Central memory CD4-positive, alpha-beta T cell (primary cell): ENCODE measurements at places on chromosomes 11 and 22.
A peak's percentile ranks its signal among the peaks of the same experiment; 100 is the strongest.

DNA sequence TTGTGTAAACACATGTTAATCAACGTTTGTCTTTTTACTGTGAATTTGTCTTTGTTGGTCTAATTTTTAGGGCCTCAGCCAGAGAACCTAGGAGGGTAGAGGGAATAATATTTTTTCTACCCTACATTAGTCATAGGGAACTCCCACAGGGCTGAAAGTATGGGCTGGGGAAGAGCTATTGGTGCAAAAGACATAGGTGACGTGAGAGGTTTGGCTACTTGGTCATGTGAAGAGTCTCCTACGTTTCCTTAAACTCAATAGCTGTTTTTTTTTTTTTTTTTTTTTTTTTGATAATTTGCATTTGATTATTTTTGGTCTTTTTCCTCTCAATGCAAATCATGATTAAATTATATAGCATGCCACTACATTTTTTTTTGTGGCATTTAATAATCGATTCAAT lies 15.9 kb upstream of the MMP7 start:
- no peak for DNase-seq

DNA sequence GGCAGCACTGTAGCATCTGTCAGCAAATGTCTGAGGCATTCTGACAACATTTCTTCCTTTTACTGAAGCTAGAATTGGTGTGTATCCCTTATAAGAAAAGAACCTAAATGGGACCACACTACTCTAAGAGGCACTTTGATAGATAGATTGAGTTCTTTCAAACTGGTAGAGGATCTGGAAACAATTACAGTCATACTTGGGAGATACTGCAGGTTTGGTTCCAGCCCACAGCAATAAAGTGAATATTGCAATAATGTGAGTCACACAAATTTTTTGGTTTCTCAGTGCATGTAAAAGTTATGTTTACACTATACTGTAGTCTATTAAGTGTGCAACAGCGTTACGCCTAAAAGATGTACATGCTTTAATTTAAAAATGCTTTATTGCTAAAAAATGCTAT lies 96.9 kb downstream of the SBF2 start:
- DNase-seq, result no peak

DNA sequence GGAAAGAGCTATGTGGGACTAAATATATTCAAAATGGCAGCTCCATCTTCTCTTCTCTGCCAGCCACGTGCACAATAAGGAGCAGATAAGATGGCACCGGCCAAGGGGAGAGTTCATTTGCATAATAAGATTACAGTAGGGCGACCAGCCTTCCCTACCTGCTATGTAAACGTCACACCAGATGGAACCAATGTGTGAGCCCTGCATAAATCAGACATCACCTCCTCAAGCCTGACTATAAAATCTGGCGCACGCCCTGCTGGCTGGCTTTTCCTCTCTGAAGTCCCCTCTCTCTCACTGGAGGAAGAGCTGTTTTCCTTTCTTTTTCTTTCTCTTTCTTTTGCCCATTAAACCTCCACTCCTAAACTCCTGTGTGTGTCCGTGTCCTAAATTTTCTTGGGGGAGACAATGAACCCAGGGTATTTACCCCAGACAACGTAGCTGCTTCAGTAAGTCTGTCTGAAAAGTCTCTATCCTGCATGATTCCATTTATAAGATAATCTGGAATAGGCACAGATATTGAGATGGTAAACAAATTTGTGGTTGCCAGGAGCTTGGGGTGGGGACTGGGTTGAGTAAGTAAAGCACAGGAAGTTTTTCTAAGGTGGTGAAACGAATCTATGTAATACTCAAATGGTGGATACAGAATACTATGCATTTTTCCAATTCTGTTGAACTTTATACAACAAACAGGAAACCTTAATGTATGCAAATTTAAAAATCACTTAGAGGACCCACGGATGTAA lies 670.0 kb upstream of the KIRREL3 start:
- no peak for DNase-seq

DNA sequence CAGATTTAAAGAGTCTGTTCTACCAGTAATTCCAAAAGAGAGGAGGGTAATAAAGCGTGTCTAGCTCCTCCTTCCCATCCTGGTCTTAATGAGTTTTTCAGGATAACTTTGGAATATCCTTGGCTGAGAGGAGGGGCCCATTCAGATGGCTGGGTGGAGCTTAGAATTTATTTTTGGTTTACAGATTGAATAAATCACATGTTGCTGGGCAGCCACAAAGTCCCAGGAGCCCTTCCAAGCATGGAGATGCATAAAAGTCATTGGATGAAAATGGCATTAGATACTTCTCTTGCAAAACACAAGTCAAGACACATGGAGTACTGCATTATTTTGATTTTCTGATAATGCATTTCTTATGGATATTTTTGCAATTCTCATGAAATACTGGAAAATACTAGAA lies 139.0 kb downstream of the TRPC6 start:
- no peak for DNase-seq

DNA sequence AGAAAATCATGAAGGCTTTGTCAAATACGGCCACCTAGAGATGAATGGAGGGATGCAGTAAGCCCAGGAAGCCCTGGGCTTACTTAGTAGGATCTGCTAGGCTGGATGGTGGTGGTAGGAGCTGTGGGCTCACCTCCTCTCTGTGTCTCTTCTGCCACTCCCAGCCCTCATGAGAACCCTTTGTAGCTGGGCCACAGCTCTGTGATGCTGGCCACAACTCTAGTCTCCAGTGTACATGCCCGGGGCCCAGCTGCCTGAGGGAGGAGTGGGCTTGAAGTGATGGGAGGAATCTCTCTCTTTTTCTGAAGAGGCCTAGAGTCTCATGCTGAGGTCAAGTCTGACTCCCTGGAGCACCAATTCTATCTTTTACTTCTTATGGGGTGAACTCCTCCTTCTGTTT lies 32.4 kb upstream of the SYT13 start:
- DNase-seq, result no peak

- DNase-seq, result no peak
Measured at GRCh38 chr11:115501893-115502589, 2.2 kb downstream of the CADM1 start.

DNA sequence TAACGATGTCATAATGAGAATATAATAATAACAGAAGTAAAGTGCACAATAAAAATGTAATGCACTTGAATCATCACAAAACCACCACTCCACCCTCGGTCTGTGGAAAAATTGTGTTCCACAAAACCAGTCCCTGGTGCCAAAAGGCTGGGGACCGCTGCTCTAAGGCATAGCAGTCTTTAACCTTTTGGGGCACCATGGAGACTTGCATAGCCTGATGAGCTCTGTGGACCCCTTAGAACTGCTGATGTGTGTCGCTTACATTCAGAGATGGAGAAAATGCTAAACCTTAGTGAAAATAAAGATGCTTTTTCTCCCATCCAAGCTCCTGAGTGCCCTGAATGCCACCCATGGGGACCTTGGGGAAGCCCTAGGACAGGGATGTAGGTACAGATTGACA lies 87.6 kb upstream of the SEPTIN5 start:
- no peak for DNase-seq

- no peak for DNase-seq
Measured at GRCh38 chr11:32729976-32730375, 64.5 kb downstream of the CCDC73 start.

- no peak for DNase-seq
Measured at GRCh38 chr11:94117197-94117574, 11.5 kb upstream of the PANX1 start.

GRCh38 chr22:31821572-31821971 lies 67.8 kb downstream of the DEPDC5 start:
- DNase-seq, result no peak

- no peak for DNase-seq
Measured at GRCh38 chr11:113562981-113563461, 87.8 kb upstream of the DRD2 start.

DNA sequence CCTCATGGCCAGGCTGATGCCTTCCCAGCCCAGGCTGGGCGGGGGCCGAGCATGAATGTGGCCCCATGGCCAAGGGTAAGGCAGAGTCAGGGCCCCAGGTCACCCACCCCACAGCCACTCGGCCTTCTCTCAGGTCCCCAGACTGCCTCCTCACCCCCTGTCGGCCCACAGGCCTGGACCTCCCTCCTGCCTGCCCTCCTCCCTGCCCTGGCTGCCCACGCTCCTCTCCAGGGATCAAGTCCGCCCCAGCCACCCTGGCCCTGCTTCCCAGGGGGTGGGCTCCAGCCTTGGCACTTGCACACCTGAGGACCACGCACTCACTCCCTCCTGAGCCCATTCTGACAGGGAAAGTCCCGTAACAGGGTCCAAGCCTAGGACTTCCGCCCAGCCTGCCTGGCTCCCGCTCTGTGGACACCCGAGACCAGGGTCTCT lies 37.8 kb upstream of the TH start:
- DNase-seq, result no peak

DNA sequence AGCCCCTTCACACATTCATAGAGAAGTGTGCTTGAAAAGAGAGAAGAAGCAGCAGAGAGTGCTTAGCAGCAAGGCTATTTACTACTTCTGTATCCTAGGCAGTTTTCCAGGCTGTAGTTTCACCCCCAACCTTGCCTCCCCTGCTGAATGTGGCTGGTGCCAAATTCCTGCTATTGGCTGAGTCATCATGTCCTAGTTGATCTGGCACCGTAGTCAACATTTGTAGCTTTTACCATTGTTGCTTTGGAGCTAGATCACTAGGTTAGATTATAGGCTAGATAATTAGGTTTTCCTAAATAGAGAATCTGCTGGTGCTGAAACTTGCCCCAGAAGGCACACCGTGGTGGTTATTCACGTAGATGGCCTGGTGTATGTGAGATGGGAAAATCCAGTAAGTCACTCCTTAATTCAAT lies 32.7 kb downstream of the ARHGAP42 start:
- DNase-seq, result no peak

DNA sequence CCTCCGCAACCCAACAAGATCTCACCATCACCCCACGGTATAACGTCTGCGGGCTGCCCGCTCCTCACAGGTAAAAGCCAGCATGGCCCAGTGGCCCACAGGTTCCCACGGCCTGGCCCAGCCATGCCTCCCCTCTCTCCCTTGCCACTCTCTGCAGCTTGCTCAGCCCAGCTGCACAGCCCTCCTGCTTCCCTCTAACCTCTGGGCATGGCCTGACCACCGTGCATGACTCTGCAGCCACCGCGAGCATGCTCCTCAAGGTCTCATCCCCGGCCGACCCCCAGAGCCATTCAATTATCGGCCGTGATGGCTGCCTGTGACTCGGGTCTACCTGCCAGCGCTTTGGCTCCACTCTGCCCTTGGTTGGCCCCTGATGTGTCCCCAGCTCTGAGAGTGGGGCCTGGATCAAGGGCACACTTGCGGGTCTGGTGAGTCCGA lies 185.5 kb downstream of the CTTN start:
- no peak for DNase-seq

DNA sequence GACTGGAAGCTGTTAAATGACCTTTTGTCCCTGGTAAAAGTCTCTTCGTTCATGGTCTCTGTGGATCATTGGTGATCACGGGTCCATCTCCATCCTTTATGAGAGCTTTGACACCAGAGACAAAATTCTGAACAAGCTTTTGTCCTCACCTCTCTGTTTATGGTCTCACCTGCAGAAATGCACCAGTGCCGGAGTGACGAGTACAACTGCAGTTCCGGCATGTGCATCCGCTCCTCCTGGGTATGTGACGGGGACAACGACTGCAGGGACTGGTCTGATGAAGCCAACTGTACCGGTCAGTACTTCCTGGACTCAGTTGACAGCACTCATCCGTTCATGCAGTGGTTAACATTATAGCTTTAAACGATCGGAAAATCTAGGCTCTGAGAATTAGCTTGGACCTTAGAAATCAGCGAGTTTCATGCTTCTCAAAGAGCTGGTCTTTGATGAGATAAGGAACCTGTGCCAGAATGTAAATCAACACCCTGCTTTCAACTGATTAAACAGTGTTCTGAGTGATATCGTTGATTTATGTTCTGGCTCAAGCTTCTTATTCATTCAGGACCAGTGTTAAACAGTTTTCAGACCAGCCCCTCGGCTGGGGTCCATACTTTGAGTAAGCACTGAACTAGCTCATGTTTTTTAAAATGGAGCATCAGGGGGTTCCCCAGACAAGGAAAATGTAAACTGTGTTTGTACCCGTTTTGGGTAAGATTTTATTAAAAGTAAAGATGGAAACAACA lies 124.5 kb upstream of the SORL1-AS1 start:
- no peak for DNase-seq

GRCh38 chr11:24900514-24900913 lies 403.7 kb downstream of the LUZP2 start:
- DNase-seq, result no peak

DNA sequence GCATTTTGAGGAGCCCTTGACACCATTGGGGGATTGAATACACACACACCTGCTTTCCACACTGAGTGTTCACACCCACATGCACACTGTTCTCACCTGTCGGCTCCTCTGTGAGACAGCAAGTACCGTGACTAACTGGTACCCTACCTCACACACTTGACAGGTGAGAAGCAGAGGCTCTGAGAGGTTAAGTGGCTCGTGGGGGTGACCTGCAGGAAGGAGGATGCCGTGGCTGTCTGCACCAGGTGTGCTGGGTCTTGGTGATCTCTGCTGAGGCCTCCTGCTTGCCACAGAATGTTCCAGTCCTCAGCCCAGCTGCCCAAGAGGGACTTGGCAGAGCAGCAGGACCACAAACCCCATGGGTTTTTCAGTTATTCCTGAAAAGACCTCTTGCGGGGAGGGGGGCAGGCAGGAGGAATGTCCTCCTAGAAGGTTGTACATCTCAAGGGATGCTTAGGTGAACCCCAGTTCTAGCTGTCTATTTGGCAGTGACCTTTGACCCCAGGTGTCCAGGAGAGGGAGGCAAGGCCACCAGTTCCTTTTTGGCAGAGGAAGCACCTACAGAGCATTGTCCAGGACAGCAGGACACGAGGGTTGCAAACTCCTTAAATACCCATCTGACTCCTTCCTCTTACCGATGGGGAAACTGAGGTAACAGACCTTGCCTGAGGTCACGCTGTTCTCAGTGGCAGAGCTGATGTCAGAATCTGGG lies 66.0 kb downstream of the SHISAL1 start:
- no peak for DNase-seq

DNA sequence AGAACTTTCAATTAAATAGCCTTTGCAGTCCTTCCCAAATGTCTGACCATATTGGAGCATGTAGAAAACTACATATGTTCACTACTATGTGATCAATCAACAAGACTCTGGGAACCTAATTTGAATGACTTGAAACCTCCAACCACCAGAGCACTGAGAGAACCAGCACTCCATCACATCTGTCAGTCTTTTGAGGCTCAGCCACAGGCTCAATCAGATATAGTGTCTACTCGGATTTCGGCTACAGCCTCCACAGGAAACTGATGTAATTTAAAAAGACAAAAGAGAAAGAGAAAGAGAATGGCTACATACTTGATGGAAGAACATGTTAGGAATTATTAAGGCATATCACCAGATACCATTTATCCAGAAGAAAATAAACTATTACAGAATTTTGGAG lies 859.0 kb downstream of the FAM181B start:
- peak; percentile 30 for DNase-seq
